ENCODE measurements at places on chromosomes 7 and 10. TPM values are rescaled to one million over a fixed set of nuclear protein-coding genes. Genes with fewer than 3 reads are reported as not detected.

Gene KCNIP2
- total RNA-seq: 4.6 TPM

Gene IDI2
- not detected for total RNA-seq

Gene PTPN12
- total RNA-seq: 18.0 TPM

Gene NEUROD6
- total RNA-seq: not detected

Gene GIMAP4
- total RNA-seq: 198 TPM

Gene WASHC2C
- 39.9 TPM for total RNA-seq

Gene ANKIB1
- 63.9 TPM for total RNA-seq

Gene HELLS
- total RNA-seq: 160 TPM

Gene ASAH2
- 1.3 TPM for total RNA-seq

Gene BBS9
- total RNA-seq: 9.2 TPM
